ENCODE measurements at places on chromosomes 4 and X.

DNA sequence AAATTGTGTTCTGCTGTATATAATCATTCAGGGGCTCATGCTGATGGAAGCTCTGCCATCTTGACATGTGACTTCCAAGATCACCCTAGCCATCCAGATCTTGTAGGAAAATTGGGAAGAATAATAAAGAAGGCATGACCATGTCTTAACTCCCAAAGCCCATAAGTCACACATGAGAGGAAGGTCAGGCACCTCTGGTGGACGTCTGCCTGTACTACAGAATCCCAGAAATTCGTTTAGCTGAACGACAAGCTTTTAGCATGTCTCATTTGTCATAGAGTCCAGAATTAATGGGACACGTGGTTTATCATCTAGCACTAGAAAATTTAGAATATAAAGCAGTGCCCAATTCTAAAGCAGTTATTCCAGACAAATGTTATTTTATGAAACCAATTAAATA, 212.7 kb downstream of the CENPC start:
- DNase-seq, result no peak

DNA sequence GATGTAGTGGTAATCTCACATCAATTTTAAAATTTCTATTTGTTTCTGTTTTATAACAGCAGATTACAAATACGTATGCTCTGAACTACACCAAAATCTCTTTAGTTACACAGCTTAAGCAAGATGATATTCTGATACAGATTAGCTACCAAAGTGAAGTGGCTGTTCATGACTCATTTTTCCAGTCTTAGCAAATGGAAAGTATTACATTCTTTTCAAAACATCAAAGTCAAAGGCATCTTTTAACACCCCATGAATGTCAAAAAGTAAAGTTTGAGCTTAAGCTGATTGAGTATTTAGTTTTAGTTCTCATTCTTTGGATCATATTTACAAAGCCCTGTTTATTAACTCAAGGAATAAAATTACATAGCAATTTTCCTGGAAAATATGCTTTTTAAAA, 6.6 kb upstream of the HPGDS start:
- DNase-seq, result no peak

DNA sequence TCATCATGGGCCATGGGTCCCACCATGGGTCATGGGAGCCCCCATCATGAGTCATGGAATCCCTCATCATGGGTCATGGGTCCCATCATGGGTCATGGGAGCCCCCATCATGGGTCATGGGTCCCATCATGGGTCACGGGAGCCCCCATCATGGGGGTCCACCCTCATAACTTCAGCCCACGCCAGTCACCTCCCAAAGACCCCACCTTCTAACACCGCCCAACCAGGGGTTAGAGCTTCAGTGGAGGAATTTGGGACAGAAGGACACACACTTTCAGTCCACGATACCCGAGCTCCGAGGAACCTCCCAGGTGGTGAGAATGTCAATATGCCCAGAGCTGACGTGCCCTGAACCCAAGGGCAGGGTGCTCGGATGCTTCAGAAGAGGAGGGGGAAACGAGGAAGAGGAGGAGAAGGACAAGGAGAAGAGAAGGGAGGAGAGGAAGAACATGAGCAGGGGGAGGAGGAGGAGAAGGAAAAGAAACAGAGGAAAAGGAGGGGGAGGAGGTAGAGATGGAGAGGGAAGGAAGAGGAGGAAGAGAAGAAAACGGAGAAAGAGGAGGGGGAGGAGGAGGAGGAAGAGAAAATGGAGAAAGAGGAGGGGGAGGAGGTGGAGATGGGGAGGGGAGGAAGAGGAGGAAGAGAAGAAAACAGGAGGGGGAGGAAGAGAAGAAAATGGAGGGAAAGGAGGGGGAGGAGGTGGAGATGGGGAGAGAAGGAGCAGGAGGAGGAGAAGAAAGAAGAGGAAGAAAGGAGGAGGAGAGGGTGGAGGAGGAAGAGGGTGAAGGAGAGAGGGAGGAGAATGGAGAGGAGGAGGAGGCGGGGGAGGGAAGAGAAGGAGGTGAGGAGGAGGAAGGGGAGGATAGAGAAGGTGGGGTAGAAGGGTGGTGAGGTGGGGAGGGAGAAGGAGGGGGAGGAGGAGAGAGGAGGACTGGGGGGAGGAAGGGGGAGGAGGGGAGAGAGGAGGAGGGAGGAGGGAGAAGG, 17.7 kb downstream of the IL3RA start:
- DNase-seq, result no peak

- no peak for DNase-seq
These were observed 10.8 kb downstream of the GABRA2 start for GRCh38 chr4:46379101-46379500.

DNA sequence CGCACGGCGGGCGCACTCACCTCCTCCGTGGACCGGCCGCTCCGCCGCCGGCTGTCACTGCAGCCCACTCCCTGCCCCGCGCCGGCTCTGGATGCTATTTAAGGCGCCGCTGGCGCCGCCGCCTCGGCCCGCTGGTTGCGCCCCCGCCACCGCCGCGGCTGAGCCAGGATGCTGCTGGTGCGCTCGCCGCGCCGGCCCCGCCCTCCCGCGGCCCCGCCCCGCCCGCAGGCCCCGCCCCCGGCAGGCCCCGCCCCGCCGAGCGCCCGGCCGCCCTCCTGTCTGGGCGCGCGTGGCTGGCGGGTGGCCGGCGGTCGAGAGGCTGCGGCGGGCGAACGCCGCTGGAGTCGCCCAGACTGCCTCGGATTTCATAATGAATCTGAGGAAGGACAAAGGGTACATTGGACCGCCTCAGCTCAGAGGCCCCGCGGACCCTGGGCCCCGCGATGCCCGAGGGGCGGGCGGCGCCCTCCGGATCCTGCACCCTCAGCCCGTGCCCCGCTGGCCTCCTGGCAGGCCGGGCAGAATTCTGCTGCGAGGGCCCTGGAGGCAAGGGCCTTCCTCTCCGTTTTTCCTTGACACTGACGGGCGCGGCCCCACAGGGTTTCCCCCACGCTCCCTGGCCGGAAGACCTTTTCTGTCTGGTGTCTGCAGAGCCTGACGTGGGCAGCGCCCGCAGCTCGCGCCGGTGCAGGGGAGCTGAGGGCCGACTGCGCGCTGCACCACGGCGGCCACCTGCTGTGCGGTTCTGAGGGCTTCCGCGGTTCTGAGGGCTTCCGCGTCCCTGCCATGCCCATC, at the start of gene ACSL1:
Gene ACSL1 (minus strand): TSS at position 73 of the 795 bp plus-strand sequence. CDS start 22,454 bp downstream, outside the sequence.
- DNase-seq, result peak; percentile 96

DNA sequence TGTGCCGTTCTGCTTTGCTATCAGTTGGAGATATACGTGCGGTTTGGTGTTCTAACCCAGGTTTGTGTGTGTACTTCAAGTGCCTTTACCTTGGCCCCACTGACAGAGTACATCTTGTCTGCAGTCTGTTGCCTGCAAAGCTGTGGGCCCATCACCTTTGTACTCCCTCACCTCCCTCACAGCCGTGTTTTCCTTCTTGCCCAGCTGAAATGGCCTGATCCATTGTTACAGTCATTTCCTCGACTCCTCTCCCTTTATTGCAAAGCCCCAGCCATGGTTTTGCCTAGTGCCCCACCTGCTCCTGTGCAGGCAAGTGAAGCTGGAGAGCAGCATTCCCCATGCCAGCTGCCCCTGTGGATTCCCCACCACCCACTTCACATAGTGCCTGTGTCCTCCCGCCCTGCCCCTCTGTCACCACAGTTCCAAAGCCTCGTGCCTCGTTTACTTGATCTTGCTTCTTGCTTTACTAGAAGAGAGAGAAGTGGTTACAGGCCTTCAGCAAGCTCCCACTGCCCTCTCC, 55.2 kb upstream of the TLR2 start:
- no peak for DNase-seq

- DNase-seq, result no peak
These were observed 34.2 kb upstream of the SH3D19 start for GRCh38 chr4:151359576-151359975.

- DNase-seq, result no peak
These were observed 180.5 kb upstream of the RBPJ start for GRCh38 chr4:26140150-26140898.

DNA sequence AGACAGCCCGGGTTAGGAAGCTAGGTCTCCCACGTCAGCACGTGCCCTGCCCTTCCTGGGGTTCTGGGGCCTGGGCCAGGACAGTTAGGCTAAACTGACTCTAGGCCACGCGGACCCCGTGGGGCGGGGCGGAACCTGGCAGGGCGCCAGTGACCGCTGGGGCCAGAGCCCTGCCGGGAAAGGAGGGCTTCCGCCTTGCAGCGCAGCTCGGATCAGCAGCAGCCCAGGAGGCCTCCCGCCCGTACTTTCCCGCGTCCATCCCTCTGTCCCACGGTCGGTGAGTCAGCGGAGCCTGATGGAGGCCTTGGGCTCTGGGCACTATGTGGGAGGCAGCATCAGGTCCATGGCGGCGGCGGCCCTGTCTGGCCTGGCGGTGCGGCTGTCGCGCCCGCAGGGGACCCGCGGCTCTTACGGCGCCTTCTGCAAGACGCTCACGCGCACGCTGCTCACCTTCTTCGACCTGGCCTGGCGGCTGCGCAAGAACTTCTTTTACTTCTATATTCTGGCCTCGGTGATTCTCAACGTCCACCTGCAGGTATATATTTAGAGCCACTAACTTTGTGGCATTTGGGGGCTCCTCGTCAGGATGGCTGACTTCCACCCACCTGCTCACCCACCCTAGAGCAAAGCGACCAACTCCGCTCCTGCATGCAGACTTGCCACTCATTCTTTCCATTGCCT, at the start of gene SMIM10:
Gene SMIM10 (plus strand): TSS at position 191 of the 681 bp plus-strand sequence. CDS start 105 bp downstream, at position 296.
- peak; percentile 34 for DNase-seq
